ENCODE measurements at places on chromosomes 1 and 21.

- DNase-seq: no peak
Measured at GRCh38 chr21:45056296-45056904, 18.0 kb upstream of the ADARB1 start.

GRCh38 chr21:45861156-45861870, 120.3 kb upstream of the COL6A1 start:
- DNase-seq: peak; percentile 65

- DNase-seq: no peak
Measured at GRCh38 chr1:59730759-59731478, 83.8 kb upstream of the HOOK1 start.

- DNase-seq: no peak
Measured at GRCh38 chr1:85838238-85838637, 130.0 kb upstream of the ZNHIT6 start.
